ENCODE measurements at places on chromosomes 12 and 14.

DNA sequence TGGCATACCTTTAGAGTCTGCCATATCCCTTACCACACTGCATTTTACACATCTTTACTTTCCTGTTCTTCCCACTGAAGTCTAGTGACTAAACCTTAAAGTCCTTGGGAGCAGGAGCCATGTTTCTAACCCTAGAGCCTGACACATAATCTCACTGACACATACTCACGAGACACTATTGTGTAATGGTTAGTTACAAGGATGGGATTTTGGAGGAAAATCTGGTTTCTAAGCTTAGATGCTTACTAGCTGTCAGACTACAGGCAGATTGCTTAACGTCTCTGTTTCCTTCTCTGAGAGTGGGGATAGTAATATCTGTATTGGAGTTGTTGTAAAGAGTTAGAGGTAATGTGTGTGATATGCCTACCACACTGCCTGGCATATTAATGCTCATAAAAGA lies 6.2 kb upstream of the DYRK4 start:
- DNase-seq, result no peak

GRCh38 chr14:24013654-24014514 lies 25.2 kb downstream of the DHRS4L2 start:
- peak; percentile 63 for DNase-seq

DNA sequence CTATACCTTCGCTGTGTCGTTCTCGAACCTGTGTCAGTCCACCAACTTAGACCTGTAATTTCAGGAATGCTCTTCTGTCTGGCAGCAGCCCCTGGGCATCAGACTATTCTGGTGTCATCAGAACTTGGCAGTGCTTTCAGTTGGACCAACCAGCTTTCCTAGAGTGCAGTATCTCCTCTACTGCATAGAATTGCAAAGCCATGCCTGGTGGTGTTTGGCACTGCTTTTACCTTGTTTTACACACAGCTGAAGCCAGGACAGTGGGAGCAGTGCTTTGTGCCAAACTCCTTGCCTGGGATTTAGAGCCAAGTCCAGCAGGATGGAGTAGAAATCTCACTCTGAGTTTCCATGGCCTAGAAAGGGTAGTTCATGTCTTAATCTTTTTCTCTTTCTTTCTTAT lies 1.5 kb downstream of the FLVCR2 start:
- DNase-seq, result no peak

GRCh38 chr12:123705935-123706334 lies 6.2 kb upstream of the ATP6V0A2 start:
- no peak for DNase-seq

GRCh38 chr14:91204657-91205056 lies 39.8 kb downstream of the GPR68 start:
- DNase-seq, result no peak

GRCh38 chr14:33967138-33967537 lies 16.3 kb upstream of the EGLN3 start:
- no peak for DNase-seq

- DNase-seq, result no peak
These were observed 4.7 kb downstream of the RPS29 start for GRCh38 chr14:49581209-49582112.

GRCh38 chr14:58812050-58812910 lies 174.5 kb downstream of the DACT1 start:
- DNase-seq, result no peak

DNA sequence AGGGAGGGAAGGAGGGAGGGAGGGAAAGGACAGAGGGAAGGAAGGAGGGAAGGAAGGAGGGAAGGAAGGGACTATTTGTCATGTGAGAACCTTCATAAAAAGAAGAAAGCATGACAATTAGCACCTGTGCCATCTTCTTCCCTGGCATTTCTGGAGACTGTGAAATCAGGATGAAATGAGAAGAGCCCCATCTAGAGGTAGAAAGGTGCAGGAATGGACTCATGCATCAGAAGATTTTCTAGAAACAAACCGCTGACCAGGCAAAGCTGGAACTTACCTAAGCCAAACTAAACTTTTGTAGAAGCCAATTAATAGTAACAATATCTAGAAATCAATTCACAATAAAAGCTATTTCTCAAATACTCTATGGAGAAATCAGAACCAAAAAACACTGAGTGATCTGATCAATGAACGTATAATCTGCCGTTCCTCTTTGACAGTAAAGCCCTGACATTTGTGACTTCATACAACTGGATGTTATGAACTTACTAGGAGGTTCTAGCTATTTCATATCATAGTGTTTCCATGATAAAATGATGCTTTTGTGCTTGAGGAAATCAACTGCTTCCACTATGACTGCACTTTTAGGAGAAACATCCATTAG lies 24.4 kb upstream of the CRACR2A start:
- peak; percentile 28 for DNase-seq

DNA sequence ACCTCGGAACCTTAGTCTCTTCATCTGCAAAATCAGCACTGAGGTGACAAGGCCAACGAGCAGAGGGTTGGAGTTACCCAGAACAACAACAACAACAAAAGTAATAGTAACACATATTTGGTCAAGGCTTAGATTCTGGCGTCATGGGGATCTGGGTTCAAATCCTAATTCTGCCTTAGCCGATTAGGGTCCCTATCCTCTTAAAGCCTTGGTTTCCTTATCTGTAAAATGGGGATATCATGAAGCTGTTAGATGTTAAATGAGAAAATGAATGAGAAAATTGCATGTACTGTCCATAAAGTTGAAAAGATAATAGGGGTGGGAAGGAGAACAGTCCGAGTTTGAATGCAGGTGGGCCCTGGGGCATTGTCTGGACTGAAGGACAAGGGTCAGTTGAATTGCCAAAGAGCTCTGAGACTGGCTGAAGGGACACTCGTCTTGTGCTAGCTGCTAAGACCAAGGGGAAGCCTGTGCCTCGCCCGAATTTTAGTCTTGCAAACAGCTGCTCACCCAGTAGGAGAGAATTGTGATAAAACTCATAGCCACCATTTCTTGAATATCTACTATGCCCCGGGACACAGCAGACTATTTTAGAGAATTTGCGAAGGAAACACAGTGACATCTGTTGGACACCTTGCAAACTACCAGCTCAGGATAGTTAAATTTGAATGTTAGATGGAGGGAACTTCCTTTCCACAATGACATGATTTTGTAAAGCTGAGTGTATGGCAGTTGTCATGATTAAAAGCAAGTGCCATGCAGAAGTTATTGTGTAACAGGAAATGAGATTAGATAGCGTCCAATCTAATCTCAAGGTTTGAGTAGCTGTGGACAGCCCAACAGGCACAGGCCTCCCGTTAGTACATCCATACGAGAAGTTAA lies 6.8 kb upstream of the HNF1A start:
- DNase-seq, result peak; percentile 62

DNA sequence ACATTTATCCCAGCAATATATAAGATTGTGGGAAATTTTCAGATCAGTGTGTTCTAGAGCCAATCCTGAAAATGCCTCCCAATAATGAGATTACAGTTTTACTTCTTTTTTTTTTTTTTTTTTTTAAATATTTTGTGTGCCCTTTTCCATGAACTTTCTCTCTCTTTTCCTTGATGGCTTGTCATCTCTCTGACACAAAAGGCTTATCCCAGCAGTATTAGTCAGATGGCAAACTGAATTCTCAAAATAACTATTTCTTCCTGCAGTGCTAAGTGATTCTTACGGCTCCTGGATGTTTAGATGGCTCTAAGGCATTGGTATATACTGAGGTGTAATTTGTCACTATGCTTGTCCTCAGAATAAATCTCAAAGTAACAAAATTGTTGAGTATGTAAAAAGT lies 86.7 kb downstream of the LRP6 start:
- DNase-seq, result no peak

DNA sequence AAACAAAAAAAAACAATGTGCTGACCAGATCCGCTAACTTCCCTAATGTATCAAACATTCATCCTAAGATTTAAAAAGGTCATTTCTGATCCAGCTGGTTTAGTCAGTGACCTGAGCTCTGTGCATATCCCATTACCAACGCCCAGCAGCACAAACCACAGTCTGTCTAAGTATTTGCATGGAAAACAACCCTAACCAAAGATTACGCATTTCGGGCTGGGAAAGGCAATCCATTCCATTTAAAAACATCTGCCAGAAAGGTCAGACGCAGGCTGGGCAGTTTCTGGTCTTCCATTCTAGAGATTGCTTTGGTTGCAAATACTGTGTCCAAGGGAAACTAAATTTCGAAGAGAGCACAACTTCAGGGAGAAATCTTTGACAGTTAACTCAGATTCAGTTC lies 234.9 kb downstream of the FLRT2 start:
- no peak for DNase-seq

GRCh38 chr12:47273191-47273626 lies 193.4 kb upstream of the AMIGO2 start:
- no peak for DNase-seq

GRCh38 chr14:76430017-76430416 lies 54.1 kb downstream of the ESRRB start:
- no peak for DNase-seq

GRCh38 chr14:51304941-51305340 lies 64.9 kb downstream of the TMX1 start:
- no peak for DNase-seq

DNA sequence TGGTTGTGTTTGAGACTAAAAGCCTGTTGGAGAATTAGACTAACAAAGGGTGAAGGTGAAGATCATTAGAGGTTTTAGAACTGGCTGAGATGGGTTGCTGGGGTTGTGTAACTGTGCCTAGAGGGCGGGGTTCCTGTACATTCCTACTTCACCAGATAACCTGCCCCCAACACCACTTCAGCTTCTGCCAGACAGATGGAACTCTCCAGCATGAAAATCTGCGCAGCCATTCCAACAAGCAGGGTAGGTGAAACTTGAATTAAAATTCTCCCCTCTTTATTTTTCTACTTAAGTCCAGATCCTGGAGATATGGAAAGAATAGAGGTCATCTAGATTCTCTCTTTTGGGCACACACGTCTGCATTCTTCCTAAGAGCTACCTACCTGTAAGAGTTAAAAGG lies 6.0 kb downstream of the FOXG1 start:
- DNase-seq, result no peak

GRCh38 chr12:93090731-93091172 lies 161.7 kb upstream of the EEA1 start:
- DNase-seq, result no peak

DNA sequence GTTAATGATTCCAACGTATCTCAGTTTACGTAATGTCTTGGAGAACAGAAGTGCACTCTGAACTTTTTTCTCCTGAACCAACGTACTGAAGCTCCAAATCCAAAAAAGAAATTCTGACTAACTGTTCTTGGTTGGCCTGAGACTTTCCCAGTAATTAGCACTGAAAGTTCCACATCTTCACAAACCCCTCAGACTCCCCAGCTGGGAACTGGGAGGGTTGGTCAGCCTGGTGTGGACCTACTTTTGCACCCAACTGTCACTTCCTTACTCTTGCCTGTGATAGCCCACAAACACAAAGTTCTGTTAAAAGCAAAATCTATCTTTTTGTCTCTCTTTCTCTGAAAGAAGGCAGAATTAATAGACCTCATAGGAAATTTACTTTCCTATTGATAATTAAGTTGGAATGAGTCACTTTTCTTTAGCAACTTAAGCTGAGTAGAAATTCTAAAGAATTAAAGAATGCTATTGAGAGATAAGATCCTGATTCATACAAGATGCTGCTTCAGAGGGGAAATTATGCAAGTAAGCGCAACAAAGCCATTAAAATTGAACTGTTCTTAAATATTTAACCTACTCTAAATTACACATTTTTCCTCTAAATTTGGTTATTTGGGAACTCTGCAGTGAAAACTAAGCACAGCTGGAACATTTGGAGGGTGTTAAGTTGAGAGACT lies 155.0 kb downstream of the EPS8 start:
- no peak for DNase-seq

GRCh38 chr14:33972583-33973081 lies 21.8 kb upstream of the EGLN3 start:
- DNase-seq, result no peak

DNA sequence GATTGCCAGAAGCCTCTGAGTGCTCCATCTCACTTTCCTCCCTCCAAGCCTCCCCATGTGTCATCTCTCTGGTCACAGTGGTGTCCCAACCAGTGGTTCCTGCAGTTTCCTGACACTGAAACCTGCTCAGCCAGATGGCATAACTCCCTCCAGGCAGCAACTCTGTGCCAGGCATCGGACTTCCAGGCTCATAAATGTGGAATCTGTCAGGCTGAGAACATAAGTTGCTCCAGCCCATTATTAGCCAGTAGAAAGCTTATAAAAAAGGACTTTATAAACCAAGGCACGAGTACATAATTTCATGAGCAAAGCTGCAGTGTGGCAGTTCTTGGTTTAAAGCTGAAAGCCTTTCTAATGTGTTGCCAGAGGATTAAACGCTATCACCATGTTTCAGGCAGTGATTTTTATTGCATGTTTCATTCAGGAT lies 194.3 kb downstream of the DACT1 start:
- no peak for DNase-seq

DNA sequence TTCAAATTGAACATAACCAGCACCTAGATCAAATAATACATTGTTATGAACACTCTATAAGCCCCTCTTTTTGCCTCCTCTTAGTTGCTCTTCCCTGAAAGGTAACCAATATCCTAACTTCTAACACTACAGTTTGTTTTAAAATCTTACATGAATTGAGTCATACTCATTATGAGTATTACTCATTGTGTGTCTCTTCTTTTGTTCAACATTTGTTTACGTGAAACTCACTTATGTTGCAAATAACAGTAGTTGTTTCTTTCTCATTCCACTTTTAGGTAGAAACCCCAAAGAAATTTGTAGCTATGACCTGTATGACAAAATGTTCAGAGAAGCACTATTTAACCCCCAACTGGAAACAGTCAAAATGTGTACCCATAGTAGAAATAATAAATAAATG lies 6.6 kb downstream of the LRRC9 start:
- no peak for DNase-seq

DNA sequence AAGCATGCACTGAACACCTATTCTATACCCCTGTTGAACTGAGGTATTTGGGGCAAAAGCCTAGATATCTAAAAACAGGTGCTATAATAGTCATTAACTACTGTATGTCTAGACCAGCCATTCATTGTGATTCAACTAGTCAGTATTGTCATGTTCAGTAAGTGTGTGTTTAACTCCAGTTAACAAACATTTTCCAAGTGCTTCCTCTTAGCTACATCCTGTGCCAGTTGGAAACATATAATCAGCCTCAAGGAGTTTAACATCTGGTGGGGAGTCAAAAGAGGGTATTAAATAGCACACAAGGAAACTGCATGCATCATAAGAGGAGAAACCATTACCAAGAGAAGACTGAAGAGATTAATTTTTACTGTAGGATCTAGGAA lies 20.4 kb downstream of the TMTC1 start:
- DNase-seq, result no peak

DNA sequence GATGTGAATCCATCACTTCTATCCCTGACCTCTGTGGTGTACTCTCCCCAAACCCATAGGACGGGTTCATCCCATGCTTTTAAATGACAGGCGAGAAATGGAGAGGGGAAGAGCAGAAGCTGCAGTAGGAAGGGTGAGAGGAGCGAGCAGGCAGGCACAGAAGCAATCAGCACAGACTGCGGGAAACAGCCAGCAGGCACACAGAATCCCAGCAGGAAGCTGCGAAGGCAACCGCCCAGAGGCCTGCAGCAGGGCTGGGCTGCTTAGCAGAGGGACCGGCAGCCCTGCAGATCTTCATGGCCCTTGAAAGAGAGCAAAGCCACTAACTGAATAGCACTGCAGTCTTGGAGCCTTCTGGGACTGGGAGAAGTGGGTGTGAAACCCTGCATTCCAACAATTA lies 287.0 kb upstream of the FKBP4 start:
- no peak for DNase-seq

- no peak for DNase-seq
These were observed 350.3 kb downstream of the GXYLT1 start for GRCh38 chr12:41794336-41794735.

GRCh38 chr12:104452087-104452486 lies 4.7 kb upstream of the CHST11 start:
- DNase-seq, result no peak

- no peak for DNase-seq
These were observed 380.1 kb downstream of the EGLN3 start for GRCh38 chr14:33570694-33571310.
